ENCODE measurements at places on chromosomes 12 and 14.

DNA sequence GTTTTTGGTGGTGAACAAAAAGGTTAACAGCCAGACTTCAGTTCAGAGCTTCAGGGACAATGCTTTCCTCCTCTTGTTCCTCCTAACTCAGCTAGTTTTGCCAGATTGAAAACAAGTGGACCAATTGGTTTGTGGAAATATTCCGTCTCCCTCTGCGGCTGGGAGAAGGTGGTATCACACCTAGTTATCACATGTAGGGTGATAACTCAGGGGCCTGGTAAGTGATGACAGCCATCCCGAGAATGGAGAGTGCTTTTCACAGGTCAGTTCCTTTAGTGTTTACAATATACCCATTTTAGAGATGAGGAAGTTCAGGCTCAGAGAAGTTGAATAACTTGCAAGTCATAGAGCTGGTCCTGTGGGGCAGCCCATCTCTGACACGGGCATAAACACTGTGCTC is 60.7 kb upstream of the DICER1 start:
- DNase-seq = no peak

DNA sequence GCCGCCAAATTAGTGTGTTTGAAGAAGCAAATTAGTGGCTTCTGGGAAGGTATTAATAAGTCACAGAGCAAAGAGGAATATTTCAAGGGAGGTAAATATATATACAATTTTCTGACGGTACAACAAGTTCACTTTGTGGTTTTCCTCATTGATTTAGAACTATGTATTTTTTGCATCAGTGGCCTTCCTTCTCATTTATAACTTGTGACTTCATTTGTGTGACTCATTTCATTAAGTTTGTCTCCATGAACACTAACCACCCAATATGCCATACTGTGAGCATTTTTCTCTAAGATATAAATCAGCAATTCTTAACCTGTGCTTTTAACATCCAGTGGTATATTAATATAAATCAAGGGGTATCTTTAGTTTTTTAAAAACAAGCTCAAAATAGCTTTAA is 29.3 kb upstream of the ARHGAP5 start:
- DNase-seq = no peak

- DNase-seq = no peak
Measured at GRCh38 chr12:127075981-127076380, 1191.0 kb upstream of the TMEM132C start.

DNA sequence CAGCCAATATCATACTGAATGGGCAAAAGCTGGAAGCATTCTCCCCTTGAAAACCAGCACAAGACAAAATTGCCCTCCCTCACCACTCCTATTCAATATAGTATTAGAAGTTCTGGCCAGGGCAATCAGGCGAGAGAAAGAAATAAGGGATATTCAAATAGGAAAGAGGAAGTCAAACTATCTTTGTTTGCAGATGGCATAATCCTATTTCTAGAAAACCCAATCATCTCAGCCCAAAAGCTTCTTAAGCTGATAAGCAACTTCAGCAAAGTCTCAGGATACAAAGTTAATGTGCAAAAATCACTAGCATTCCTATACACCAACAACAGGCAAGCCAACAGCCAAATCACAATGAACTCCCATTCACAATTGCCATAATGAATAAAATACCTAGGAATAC is 21.0 kb upstream of the ANP32D start:
- DNase-seq = no peak

- no peak for DNase-seq
Measured at GRCh38 chr12:4386801-4387200, 7.3 kb upstream of the FGF23 start.

- no peak for DNase-seq
Measured at GRCh38 chr14:53295985-53296582, 143.0 kb upstream of the DDHD1 start.

DNA sequence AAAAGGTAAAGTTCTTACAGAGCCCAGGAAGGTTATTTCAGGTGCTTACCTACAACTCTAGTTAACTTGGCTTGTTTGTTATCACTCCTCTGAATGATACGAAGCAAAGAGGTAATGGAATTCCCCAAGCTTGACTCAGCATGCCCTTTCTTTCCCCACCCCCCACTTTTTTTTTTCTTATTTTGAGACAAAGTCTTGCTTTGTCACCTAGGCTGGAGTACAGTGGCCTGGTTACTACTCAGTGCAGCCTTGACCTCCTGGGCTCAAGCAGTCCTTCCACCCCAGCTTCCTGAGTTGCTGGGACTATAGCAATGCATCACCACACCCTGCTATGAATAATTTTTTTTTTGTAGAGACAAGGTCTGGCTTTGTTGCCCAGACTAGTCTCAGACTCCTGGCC is 17.1 kb upstream of the YBX3 start:
- no peak for DNase-seq

DNA sequence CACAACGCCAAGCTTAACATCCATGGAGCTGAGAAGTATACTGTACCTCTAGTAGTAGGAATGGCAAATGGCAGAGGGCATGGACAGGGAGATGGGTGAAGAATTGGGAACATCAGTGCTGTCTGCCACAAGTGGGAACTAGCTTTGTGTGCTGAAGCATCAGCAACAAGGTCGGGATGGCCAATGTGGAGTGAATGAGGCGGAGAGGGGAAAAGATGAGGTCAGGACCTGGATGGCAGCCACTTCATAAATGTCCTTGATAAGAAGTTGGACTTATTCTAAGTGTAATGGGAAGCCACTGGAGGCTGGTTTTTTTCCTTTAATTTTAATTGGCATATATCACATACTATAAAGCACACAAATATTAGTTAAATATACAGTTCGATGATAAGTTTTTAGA is 21.9 kb upstream of the CLMN start:
- no peak for DNase-seq

- DNase-seq = no peak
Measured at GRCh38 chr14:101233391-101233790, 327.9 kb upstream of the DIO3 start.

DNA sequence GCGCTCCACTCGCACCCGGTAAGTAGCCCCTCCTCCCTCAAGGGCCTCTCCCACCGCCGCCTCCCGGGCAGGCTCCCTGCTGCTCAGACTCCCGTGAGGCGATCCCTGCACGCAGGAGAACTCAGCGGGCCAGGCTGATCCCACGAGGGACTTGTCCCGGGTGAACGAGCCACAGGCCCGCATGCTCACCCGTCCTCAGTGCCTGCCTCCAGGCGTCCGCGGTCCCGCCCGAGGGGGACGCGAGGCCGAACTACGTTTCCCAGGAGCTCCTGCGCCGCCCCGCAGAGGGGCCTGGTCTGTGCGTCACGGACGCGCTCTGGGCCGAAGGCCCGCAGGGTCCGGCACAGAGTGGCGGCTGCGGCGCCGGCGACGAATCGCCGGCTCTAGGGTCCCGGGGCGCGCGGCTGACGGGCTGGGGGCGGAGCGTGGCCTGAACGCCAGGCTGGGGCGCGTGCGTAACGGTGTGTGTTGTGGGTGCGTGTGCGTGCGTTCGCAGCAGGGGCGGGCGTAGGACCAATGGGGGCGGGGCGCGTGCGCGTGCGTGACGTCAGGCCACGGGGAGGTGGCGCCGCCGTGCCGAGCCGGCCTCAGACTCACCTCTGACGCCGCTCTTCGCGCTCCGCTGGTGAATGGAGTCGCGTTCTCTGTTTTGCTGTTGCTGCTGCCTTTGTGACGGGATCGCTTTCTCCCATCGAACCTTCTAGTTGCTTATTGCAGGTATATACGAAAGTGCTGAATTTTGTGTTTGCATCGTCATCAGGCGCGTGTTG is at the start of the genes ZNF10 and ZNF891:
Gene ZNF10 (plus strand): TSS at position 590 of the 770 bp plus-strand sequence. CDS start 13,866 bp downstream, outside the sequence.
Gene ZNF891 (minus strand): TSS at position 237 of the 770 bp plus-strand sequence. CDS start 8,356 bp downstream, outside the sequence.
- peak; percentile 90 for DNase-seq

- no peak for DNase-seq
Measured at GRCh38 chr12:22702690-22703089, 77.7 kb downstream of the ETNK1 start.

- no peak for DNase-seq
Measured at GRCh38 chr12:123645878-123646277, 12.2 kb downstream of the GTF2H3 start.

- no peak for DNase-seq
Measured at GRCh38 chr12:6193853-6194815, 6.1 kb upstream of the CD9 start.

- DNase-seq = no peak
Measured at GRCh38 chr12:6362403-6362802, 13.0 kb downstream of the SCNN1A start.

- no peak for DNase-seq
Measured at GRCh38 chr12:48288387-48289268, 62.1 kb downstream of the ZNF641 start.

DNA sequence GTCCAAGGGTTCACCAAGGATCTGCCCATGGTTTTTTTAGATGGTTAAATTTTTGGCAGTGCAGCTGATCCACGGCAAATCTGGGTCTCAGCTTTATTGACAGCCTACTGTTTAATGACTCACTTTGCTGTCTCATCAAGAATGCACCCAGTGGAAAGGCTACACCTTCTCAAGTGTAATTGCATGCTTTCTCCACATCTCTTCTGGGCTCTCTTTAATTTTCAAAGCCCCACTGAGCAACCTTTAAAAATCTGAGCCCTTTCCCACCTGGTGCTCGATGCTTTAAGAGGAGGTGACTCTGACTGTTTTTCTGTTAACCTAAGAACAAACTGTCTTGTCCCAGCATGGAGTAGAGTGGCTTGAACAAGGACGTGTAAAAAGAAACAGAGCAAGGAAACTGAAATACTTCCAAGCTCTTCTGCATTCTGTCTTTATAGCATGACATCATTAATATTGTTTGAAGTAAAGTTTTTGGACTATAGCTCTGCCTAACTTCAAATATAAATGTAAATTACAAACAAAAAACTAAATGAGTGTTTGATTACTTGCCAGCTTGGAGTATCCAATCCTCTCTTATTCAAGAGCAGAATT is 214.2 kb upstream of the KRR1 start:
- DNase-seq = no peak

GRCh38 chr14:31159682-31160296 is 47.8 kb downstream of the HECTD1 start:
- DNase-seq = no peak

- no peak for DNase-seq
Measured at GRCh38 chr14:86815341-86815740, 1177.6 kb downstream of the GALC start.

DNA sequence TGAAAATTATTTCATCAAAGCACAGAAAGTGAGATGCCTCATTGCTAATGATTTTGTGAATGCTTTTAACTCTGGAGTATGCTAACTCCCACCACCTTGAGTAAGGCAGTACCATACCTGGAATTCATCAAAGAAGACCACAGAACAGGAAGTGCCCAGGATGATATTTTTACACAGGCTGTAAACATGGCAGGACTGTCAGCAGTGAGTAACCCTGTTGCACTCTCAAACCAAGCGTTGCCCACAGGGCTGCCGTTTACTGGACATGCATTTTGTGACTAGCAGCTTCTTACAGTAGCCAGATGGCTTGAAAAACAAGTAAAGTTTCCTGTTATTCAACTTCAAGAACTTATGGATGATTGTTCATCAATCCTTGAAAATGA is 42.4 kb downstream of the RALGAPA1 start:
- no peak for DNase-seq

DNA sequence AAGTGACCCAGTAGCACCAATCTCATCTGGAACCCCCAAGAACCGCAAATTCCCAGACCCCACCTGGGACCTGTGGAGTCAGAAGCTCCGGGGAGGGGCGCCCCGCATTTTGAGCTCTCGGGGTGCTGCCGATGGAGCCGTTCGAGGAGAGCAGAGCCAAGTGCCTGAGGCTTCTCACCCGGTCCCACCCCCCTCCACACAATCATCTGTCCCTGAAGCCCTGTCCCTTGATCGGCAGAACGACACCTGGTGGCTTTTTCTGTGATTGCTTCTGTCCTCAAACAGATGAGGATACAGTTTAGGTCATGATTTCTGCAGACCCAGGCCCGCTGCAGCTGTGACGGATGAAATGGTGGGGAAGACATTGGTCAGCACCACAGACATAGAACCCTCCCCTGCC is 74.7 kb downstream of the NOC4L start:
- DNase-seq = no peak

- DNase-seq = no peak
Measured at GRCh38 chr12:6416596-6416995, 28.2 kb upstream of the CD27 start.

DNA sequence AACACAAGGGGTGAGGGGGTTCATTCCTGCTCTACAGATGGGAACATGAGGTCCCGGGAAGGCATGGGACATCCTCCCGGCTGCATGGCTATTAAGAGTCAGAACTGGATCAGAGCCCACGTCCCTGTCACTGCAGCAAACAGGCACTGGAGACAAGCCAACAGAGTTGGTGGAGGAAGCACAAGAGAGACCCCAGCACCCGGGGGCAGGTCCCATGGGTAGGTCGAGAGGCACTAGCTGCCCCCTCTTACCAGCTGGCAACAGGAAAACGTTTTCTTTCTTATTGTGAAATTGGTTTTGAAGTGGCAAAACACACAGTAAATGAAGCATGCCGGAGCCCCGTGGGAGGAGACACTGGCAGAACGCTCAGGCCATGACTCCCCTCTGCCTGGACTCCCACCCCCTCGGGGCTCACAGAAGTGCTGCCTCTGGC is 43.6 kb downstream of the SYNE3 start:
- no peak for DNase-seq
